ENCODE measurements at places on chromosomes 1 and 21.

DNA sequence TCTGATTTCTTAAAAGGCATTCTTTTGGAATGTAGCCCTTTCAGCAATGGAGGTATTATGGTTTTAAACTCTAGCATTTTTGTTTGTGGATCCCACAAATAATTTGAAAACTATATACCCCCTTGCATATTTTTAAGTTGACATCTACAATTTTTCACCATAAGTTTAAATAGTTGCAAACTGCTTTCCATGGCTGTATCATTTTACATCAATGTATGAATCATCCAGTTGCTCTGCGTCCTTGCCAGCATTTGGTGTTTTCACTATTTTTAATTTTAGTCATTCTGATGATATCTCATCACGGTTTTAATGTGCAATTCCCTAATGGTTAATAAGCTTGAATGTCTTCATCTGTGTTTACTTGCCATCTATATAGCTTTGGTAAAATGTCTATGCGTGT is 20.7 kb downstream of the DIPK1A start:
- DNase-seq: no peak

GRCh38 chr1:163170975-163171676 is 31.6 kb downstream of the RGS5 start:
- DNase-seq: no peak

- no peak for DNase-seq
Observed at GRCh38 chr1:33986390-33987095, 122.7 kb downstream of the HMGB4 start.

GRCh38 chr1:41809692-41810091 is 109.0 kb downstream of the HIVEP3 start:
- no peak for DNase-seq

DNA sequence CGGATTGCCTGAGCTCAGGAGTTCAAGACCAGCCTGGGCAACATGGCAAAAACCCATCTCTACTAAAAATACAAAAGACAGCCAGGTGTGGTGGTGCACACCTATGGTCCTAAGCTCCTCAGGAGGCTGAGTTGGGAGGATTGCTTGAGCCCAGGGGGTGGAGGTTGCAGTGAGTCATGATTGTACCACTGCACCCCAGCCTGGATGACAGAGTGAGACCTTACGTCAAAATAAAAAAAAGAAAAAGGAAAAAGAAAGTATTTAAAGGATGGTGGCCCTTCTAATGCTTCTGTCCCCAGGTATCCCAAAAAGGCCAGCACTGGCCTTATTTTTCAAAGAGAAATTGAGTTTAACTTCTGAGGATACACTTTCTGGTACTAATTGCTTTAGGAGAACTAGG is 1.7 kb downstream of the IKBKE start:
- DNase-seq: no peak

- DNase-seq: no peak
Observed at GRCh38 chr21:17964716-17965115, 145.6 kb upstream of the C21orf91 start.

DNA sequence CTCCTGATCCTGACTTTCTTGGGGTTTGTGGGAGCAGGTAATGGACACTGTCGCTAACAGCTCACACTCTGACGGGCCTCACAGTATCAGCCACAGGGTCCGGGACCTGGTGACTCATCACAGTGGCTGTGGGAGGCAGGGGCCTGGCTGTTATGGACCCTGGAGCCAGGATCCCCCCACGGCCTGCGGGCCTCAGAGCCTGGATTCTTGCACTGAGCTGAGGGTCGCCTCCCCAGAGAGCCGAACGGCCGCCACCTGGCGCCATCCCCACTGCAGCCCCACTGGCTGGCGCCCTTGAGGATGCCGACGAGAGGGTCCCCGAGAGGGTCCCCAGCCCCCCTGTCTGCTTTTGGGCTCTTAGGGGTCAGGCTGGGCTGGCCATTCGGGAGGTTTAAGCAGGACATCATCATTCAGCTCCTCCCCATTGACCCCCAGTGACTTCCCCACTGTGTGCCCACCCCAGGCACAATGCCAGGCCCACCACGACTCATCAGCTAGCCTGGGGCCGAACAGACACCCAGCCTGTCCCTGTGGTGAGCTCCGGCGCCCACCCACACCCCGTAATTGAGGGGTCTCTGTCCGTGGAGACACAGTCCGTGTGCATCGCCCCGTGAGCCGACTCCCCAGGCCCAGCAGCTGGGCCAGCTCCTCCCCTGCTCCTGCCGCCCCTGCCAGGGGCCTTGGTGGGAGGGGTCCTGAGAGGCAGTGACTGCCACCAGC is 30.8 kb upstream of the TRAPPC10 start:
- no peak for DNase-seq

DNA sequence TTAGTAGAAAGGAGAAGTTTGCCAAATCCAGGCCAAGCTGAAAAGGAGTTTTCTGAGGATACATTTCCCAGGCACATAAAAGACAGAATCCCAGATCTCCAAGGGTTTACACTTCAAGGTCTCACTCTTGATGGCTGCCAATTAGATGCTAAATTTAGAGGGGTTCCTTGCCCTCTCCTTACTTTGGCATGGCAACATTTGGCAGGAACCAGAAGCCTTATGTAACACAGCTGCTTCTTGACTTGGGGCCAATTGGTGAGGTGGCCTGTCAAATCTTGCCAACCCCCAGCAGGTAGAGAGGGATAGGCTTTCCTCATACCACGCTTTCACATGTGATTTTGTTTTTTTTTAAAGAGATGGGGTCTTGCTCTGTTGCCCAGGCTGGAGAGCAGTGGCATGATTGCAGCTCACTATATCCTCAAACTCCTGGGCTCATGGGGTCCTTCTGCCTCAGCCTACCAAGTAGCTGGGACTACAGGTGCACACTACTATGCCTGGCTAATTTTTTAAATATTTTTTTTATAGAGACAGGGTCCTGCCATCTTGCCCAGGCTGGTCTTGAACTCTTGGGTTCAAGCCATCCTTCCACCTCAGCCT is 25.2 kb upstream of the NKAIN1 start:
- no peak for DNase-seq

- no peak for DNase-seq
Observed at GRCh38 chr1:207823531-207823879, 71.7 kb downstream of the CD46 start.

DNA sequence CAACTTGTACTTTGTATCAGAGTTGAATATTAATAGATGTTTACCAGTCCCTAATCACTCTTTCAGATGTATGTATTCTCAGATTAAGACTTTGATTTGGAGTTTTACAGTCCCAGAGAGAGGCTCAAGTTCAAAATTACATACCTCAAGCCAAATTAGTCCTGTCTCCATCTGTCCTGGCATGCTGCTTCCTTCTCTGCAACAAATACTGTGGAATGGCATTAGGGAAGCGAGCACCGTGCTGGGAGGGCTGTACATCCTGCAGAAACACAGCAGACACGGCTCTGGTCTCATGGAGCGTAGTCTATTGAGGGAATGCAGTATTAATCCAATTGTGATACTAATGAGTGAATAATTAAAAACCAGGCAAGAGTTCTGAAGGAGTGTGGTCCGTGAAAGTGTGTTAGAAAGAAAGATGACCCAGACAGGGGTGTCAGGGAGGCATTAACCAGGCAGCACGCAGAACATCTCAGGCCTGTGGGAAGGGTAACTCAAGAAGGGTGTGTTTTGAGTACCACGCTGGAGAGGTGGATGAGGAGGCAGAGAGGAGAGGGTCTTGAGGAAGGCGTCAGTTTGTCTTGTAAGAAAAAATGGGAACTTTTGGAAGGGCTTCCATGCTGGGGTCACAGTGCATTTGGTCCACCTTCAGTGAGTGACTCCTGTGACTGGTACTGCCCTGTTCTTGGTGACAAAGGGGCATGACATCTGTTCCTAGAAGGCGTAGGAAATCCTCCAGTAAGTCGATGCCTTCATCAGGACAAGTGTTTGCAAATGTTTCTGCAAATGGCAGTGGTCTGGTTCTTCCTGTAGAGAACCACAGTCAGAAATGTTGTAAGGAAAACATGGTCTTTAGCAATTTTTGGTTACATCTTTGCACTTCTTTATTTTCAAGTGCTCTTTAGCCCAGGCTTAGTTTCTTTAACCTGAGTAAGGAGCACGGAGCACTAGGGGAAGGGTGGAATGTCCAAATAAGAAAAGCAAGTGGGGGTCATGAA is 1.6 kb downstream of the RAB4A start:
- DNase-seq: no peak

DNA sequence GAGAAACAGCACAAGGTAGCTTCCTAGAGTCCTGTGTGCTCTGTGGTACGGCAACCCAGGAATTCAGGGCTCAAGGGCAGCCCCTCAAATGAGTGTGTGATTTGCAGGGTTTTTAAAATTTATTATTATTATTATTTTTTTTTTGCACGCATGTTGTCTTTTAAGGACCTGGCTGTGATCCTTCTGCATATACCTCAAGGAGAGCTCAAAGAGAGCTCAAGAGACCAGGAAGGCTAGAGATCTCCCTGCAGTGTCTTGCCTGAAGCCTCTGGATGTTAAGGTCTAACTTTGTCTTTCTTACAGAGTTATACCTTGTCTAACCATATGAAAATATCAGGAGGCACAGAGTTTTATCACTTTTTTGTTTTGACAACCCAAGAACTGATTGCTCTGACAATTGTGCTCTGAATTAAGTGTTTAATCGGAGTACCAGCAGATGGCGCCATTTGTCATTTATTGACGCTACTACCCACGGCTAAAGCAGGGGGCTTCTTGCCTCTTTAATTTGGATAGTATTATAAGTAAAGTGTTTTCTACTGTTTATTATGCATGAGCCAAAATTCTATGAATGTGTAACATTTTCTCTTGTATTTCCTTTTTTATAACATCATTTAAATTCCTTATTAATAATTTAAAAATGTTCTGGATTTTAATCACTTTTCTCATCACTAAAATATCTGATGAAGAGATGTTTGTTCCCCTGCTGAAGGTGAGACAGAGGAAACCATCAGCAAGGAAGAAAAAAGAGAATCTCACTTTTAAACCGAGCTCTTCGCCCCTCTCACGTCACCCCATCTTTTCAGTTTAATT is 35.8 kb upstream of the LMO4 start:
- DNase-seq: no peak

DNA sequence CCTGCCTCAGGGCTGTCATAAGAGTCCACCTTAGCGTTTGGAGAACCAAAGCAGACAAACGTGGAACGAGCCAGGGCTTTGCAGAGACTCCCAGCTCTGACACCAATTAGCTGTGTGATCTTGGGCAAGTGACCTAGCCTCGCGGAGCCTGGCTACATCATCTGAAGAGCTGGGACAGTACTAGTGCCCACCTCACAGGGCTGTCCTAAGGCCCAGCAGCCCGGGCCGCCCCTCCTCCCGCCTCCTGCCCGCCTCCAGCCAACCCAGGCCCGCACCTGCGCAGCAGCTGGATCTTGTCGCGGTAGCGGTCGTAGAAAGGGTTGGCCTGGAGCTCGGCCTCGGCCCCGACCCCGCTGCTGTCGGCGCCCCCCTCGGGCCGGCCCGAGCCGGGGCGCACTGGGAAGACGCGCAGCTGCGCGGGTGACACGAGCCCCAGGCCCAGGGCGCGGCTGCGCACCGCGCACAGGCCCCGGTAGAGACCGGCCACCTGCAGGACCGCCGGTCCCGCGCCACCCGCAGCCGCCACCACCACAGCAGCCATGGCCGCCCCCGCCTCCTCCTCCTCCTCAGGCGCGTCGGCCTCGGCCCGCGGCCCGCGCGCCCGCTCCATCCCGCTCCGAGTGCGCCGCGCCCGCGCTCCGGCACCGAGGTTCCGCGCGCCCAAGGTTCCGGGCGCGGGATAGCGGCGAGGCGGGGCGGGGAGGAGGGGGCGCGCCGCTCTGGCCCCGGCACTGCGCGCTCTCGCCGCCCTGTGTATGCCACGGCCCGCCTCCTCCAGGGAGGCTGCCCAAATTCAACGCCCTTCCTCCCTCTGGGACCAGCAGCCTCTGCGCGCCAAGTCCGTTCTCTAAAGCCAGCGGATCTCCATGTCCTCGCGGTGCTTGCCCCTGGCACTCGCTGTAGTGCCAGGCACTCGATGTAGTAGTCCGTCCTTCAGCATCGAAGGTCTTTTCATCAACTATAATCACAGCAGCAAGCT is at the start of gene ATPAF1:
Gene ATPAF1, minus strand, starts transcription at position 583 of the 979 bp plus-strand sequence. Its CDS starts 42 bp downstream, at position 541.
- peak; percentile 55 for DNase-seq

DNA sequence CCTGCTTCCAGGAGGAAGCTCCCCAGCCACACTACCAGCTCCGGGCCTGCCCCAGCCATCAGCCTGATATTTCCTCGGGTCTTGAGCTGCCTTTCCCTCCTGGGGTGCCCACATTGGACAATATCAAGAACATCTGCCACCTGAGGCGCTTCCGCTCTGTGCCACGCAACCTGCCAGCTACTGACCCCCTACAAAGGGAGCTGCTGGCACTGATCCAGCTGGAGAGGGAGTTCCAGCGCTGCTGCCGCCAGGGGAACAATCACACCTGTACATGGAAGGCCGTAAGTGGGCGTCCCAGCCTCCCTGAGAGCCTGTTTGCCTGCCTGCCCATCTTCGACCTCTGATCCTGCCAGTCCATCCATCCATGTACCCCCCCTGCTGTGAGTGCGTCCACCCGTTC is 3.6 kb downstream of the ECM1 start:
- DNase-seq: no peak

DNA sequence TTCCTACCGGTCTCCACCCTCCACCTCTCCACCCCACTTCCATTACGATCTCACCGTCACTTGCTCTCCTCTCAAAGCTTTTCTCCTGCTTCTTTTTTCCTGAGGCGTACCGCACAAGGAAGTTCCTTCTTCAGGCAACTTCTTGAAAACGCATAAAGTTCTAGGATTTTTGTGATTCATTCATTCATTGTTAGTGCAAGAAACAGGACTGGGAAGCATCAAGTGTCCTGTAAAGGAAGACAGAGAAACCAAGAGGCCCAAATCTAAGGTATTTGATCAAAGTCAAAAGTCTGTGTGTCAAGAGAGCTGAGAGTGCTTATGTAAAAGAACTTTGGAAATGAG is 1.3 kb upstream of the RCC2 start:
- DNase-seq: no peak

DNA sequence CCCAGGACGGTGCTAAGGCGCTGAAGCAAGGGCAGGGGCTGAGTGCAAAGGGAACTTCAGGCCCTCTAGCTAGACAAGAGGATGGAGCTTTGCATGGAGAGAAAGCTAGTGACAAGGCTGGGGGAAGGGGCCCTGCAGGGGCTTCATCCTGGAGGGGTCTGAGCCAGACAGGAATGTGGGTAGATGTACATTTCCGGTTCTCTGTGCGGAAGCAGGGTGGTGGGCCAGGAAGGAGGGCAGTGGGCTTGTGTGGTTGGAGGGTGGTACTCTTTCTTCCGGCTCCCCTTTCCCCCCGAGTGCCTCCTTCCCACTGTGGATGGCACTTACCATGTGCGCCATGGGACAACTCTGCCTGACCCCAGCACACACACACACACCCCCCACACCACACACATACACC is 1.5 kb downstream of the KISS1 start:
- no peak for DNase-seq

DNA sequence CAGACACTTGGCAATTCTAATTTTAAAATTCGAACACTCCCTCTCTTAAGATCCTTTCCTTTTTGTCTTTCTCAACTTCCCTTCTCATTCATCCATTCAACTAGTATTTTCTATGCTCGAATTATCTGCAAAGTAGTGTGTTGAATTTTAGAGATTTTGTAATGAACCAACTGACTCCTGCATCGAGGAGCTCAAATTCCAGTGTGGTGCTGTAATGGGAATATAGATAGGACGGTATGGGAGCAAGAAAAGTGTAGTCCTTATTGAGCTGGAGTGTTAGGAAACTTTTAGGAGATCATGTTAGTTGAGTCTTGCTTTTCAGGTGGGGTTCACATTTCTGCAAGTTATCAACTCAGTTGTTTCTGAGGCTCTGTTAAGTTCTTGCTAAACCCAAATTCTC is 897.5 kb downstream of the TTLL7 start:
- DNase-seq: no peak

Data from activated B cell treated with CpG ODN at 0.5 μM for 24 hours (primary cell).